ENCODE measurements at places on chromosomes 16 and 17.

- DNase-seq, result no peak
Observed at GRCh38 chr16:87095271-87095670, 221.9 kb downstream of the C16orf95 start.

GRCh38 chr17:77817953-77818352 is 140.6 kb upstream of the TNRC6C start:
- DNase-seq, result no peak

DNA sequence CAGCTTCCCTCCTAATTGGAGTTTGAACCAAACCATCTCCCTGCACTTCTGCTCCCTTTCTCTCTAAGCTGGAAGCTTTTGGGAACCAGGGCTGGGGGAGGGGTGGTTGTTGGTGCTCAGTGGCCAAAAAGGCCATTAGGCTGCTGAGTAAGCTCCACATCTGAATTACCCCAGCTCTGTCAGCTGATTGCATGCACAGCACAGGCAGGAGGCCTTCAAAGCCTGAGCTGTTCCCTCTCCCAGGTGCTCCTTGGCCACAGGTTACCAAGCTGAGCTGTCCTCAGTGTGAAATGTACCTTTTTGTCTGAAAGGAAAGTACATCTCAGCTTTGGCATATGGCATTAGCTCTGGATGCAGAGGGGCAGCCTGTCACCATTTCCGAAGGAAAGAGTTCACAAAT is 6.2 kb upstream of the TBKBP1 start:
- no peak for DNase-seq

- no peak for DNase-seq
Observed at GRCh38 chr17:43427362-43428043, 28.7 kb downstream of the ARL4D start.

DNA sequence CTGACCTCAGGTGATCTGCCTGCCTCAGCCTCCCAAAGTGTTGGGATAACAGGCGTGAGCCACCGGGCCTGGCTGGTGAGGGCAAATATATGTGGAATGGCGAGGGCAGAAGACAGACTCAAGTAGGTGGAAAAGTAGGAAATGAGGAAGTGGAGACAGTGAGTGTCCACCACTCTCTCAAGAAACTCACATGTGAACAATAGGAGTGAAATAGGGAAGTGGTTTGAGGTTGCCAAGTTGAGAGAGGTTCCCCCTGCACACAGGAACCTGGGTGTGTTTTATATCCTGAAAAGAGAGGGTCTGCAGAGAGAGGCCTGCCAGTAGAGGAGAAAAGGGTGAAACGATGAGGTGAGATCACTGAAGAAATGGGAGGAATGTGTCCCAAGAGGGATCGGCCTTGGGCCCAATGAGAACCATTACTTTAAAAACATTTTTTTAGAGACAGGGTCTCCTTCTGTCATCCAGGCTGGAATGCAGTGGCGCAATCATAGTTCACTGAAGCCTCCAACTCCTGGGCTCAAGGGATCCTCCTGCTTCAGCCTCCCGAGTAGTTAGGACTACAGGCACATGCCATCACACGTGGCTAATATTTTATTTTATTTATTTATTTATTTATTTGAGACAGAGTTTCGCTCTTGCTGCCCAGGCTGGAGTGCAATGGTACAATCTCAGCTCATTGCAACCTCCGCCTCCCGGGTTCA is 17.1 kb upstream of the CORO1A start:
- no peak for DNase-seq

- no peak for DNase-seq
Observed at GRCh38 chr16:57935904-57936303, 35.0 kb downstream of the CNGB1 start.

- DNase-seq, result no peak
Observed at GRCh38 chr16:4680673-4681470, 12.5 kb upstream of the NUDT16L1 start.

DNA sequence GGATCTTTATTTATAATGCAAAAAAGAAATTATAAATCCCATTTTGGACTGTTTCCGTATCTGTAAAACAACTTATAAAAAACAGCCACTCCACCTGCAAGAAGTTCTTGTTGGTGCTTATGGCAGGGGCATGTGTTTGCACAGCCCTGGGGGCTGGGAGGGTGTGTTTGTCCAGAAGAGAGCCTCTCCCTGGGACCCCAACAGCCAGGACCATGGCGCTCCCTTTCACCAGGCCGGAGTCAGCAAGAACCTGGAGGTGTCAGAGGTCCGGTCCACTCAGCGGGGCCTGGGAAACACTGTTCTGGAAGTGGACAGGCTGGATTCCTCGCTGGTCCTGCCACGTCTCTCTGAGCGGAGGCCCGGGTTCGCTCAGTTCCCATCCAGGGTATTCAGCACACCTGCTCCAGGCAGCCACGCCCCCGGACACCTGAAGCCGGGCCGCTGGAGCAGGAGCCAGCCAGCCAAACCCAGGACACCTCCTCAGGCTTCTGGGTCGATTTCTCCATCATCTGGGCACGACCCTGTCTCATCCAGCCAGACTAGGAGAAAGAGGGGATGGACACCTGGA is 18.9 kb upstream of the GINS2 start:
- DNase-seq, result no peak

DNA sequence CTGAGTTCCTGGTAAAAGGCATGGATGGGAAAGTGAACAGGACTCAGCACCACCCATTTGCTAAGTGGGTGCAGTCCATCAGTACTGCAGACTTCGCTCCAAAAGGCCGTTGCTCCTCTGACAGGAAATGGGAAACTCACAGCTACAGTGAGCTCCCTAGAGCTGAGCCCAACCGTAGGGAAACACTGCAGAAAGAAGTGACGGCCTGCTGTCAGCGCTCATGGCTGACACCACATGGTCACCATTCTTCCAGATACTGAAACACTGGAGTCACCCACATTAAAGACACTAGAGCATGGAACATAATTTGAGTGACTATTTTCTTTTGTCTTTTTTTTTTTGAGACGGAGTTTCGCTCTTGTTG is 31.9 kb downstream of the UBE2O start:
- DNase-seq, result no peak

GRCh38 chr17:76077584-76078110 is 1.3 kb upstream of the ZACN start:
- no peak for DNase-seq

GRCh38 chr16:88848557-88848956 is 8.2 kb downstream of the GALNS start:
- no peak for DNase-seq

DNA sequence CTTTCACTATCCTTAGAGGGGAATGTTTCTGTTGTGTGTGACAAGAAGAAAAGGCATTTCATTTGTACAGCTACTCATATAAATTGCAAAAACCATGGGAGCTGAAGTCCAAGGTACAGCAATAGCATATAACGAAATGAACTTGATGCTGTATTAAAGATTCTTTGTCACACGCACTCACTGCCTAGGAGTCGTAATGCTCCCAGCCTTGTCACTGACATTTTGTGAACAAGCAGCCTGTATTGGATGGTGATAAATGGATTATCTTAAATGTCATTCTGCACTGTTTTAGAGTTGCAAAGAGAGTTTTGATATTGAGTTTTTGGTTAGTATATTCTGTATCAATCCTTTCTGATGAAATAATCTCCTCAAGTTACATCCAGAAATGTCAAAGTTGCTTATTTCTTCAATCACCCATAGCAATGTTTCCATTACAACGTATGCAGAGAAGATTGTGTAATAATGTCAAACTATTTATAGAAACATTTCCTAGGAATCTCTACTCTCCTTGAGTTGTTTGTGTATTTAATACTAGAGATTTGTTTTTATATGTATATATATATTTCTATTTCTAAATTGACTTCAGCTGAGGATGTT is 270.6 kb downstream of the FTO start:
- no peak for DNase-seq

DNA sequence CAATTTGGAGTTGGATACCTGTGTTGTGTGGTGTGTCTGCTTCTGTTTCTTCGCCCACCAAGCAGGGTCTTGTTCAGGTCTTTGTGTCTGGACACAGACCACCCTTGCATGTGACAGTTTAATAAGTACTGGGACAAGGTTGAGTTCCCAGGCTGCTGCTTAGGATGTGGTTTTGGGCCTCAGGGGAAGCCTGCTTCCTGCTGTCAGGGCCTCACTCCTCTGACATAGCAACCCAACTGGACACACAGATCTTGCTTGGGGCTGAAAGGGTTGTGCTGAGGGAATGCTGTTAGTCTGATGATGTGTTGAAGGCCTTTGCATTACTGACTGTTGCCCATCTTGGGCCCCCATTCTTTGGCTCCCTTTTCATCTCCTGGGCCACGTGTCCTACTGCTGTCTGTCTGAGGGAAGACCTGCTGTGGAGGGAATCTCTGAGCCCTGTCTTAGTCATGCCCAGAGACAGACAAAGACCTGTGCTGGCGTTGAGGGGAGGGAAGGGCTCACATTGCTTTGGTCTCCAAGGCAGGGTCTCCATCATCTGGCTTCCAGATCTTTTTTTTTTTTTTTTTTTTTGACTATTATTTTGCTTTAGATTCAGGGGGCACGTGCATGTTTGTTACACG is 4.7 kb upstream of the TGFB1I1 start:
- DNase-seq, result no peak

GRCh38 chr17:81202318-81202717 is 20.4 kb downstream of the CEP131 start:
- DNase-seq, result no peak

- DNase-seq, result no peak
Observed at GRCh38 chr17:60354223-60354622, 37.7 kb downstream of the USP32 start.

GRCh38 chr16:50229149-50229726 is 37.1 kb upstream of the ADCY7 start:
- no peak for DNase-seq

GRCh38 chr16:30376461-30376902 is 1.9 kb downstream of the MYL11 start:
- DNase-seq, result no peak

DNA sequence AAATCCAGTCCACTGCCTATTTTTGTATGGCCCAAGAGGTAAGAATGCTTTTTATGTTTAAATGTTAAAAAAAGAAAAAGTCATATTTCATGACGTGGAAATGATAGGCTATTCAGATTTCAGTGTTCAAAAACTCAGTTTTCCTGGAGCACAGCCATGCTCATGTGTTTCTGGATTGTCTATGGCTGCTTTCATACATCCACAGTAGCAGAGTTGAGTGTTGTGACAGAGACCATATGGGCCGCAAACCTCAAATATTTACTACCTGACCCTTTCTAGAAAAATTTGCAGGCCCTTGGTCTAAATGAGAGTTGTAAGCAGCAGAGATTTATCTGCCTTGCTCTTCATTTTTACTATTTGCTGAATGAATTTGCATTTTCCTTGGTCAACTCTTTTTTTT is 264.1 kb downstream of the CBLN1 start:
- DNase-seq, result no peak

DNA sequence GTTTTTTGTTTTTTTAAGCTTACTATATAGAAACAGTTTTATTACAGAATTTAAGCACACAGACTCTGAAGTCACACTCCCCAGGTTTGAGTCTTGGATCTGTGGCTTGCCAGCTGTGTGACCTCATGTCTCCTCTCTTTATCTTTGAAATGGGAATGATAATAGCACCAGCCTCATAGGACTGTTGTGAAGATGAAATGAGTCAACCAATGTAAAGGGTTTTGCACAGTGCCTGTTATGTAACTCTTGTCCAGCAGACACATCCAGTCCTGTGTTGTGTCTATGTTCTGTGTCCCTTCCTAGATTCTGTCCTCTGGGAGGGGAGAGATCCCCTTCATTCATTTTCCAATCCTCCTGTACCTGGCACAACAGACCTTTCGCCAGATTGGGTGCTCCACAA is 3.1 kb upstream of the CPD start:
- no peak for DNase-seq

DNA sequence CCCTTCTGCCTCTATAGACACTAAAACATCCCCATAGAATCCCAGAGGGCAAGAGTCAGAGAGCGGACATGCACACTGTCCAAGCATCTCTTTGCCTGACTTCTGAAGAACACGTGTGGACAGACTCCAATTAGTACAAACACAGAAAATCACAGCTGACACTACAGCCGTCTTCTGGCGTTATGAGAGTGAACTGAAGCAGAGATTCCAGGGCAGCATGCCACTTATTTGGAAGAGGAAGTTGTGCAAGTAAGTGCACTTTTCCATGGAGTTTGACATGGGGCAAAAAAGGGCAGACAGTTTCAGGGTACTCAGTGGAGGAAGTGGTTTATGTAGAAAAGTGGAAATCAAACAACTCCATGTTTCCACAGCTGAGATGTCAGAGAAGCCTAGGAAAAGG is 16.8 kb upstream of the ZNF287 start:
- no peak for DNase-seq

DNA sequence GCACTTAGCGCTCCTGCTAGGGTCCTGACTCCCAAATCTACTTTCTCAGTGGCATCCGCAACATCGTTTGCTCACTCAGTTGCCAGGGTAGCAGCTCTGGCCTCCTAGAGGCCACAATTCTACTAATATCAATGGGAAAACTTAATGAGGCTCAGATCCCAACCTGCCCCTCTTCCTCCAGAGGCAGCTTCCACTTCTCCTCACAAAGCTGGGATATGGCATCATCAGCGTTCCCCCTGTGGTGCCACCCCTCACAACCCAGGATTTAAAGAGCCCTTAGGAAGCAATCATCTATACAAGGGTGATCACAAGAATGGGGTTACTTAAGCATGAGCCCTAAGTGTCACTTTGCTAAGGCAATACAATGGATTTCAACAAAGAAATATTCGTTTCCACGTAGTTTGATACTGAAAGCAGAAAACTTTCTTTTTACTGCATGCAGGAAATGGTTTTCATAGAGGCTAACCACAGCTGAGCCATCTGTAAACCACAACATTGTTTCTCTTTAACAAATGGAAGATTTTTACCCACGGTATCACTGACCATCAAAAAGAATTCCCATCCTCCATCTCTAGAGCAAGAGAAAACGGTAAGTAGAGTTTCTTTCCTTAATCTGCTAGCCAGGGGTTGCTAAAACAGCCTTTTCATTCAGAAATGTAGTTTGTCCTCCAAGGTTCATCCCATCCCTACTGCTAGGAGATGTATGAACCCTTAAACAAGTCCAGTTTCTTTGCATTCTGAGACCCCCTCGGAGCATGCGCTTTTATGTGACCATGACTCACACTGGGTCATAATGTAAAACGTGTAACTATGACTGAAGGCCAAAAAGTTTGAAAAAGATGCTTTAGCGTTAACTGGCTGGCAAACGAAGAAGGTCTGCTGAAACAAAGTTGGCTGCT is 68.3 kb upstream of the BCAR1 start:
- no peak for DNase-seq

DNA sequence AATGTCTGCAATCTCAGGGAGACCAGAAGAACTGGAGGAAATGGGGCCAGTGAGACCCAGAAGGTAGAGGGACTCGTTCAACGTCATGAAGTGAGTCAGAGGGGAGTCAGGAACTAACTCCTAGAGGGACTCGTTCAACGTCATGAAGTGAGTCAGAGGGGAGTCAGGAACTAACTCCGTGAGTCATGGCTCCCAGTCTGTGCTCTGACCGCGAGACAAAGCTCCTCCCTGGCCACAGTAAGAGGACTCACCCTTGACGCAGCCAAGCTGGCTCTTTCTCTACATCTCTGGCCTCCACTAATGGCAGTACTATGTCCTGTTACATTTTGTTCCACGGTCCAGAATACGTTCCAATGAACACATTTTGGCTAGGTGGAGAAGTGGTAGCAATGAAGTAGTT is 902.5 kb downstream of the KCNJ2 start:
- no peak for DNase-seq

All from NCI-H1436 treated with DMSO at 0.1 percent for 48 hours (cell line).